ENCODE measurements at places on chromosomes 5 and 9. TPM values are rescaled to one million over a fixed set of nuclear protein-coding genes. Genes with fewer than 3 reads are reported as not detected.

- no peak for DNase-seq
- peaks cover 70% of the 10 kb centered on the region for H3K4me1 ChIP-seq
Observed at GRCh38 chr9:13279284-13280141, at the start of gene MPDZ. Gene MPDZ, minus strand, starts transcription at chr9:13279692. Its CDS starts 29,377 bp downstream, at chr9:13250315.

GRCh38 chr9:133440874-133441273 lies 18.7 kb downstream of the ADAMTS13 start:
- peaks cover 3% of the 10 kb centered on the region for H3K27me3 ChIP-seq
- H3K36me3 ChIP-seq = no peaks in the 10 kb centered on the region
- DNase-seq = no peak
- H3K4me1 ChIP-seq = no peaks in the 10 kb centered on the region

SPAAR gene
- 0.70 TPM for total RNA-seq

DNA sequence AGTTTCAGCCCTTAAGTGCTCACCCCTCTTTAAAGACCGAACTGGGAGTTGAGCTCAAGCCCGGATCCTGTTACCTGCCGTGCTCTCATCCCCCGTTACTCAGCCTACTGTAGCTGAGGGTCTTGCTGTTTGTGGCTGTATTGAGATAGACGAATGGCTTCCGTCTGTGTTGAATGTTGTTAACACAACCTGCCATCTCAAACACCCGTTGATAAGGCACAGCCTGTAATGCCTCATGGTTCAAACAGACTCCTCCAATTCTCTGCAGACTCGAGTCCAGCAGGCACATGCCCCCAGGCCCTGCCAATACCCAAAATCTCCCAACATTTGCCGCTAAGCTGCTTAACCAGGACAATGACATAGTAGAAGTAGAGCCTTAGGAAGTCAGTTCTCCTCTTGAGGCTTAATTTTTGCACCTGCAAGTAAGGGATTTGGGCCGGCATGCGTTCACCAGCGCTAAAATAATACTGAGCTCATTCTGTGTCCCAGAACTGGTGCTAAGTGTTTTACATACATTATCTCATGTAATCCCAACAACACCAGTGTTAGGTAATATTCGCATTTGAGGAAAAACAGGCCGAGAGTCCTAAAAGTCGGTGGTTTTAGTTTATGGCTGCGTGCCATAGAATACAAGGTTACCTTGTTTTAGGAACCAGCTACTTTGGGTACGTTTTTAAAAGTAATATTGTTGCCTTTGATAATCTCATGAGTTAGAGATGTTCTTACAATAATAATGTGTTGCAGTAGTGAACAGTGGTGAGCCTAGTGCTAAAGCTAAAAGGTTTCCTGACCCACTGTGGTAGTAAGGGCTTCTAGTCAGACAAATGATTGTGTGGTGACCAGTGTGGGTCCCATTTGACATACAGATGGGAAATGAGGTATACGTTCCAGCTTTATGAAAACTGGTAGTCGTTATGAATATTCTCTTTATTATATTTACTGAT lies 1.5 kb upstream of the RFX3 start:
- no peaks in the 10 kb centered on the region for H3K27me3 ChIP-seq
- no peak for DNase-seq
- H3K4me1 ChIP-seq = peaks cover 33% of the 10 kb centered on the region
- H3K27ac ChIP-seq = peak overlapping the region; percentile 100
- peak overlapping the region; percentile 90 for H3K4me3 ChIP-seq
- H3K36me3 ChIP-seq = no peaks in the 10 kb centered on the region

C9orf152 gene
- not detected for total RNA-seq

GRCh38 chr5:159906943-159907342 lies 9.3 kb upstream of the ADRA1B start:
- H3K36me3 ChIP-seq = no peaks in the 10 kb centered on the region
- no peak overlapping the region for H3K4me3 ChIP-seq
- DNase-seq = no peak
- no peaks in the 10 kb centered on the region for H3K27me3 ChIP-seq

DNA sequence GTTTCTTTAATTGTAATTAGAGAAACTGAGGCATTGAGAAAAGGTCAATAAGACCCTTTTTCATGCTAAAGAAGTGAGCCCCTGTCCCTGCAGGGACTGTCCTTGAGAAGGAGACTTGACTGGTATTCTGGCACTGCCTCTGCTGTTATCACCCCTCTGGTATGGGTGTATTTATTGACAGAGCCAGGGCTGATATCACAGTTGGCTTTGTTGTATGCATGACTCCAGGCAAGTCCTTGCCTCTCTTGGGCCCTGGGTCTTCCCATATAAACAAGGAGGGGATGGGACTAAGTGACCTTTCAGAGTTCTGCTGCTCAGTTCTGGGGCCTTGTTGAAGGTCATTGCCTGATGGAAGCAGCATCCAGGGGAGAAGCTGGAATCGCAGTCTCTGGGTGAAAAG lies 71.8 kb upstream of the PPARGC1B start:
- no peak overlapping the region for H3K27ac ChIP-seq
- no peaks in the 10 kb centered on the region for H3K36me3 ChIP-seq
- H3K27me3 ChIP-seq = peaks cover 13% of the 10 kb centered on the region
- H3K4me1 ChIP-seq = no peaks in the 10 kb centered on the region

DNA sequence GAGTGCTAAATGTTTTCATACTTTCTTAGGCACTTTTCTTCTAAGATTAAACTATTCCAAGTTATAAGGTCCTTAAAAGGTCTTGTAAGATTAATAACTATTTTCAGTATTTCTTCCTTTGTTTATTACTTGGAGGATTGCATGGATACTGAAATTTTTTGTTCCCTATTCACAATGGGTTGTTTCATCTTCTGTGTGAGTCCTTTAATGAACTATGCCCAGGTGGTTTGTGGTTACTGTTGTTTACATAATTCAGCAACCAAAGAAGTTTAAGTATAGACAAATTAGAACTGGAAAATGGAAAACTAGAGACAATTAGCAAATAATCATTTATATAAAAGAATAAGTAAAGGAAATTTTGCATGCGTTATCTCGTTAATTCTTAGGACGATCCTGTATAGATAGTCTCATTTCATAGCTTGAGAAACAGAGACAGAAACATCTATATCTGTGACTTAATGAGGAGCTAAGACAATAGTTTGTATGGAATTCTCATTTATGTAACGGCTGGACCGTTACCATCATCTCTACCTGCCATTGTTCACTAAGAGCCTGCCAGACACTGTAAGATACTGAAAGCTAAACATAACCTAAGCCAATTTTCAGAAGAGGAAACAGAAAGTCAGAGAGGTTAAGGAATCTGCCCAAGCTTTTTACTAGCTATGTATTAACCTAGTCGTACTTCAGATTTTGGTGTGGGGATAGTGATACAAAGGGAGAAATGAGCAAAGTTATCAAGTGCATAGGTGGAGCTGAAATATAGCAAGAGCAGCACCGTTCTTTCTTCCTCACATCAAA lies 148.2 kb downstream of the PAM start:
- H3K27me3 ChIP-seq = no peaks in the 10 kb centered on the region
- peaks cover 16% of the 10 kb centered on the region for H3K4me1 ChIP-seq
- peaks cover 4% of the 10 kb centered on the region for H3K36me3 ChIP-seq
- DNase-seq = no peak
- H3K27ac ChIP-seq = no peak overlapping the region
- H3K4me3 ChIP-seq = no peak overlapping the region

- no peaks in the 10 kb centered on the region for H3K36me3 ChIP-seq
- no peak for DNase-seq
- H3K4me3 ChIP-seq = peak overlapping the region; percentile 65
- no peak overlapping the region for H3K27ac ChIP-seq
- H3K27me3 ChIP-seq = peaks cover 75% of the 10 kb centered on the region
Observed at GRCh38 chr9:126626127-126626925, 12.6 kb downstream of the LMX1B start.

GRCh38 chr5:135019314-135019713 lies 14.7 kb downstream of the PITX1 start:
- no peak for DNase-seq
- H3K4me3 ChIP-seq = no peak overlapping the region
- H3K36me3 ChIP-seq = peaks cover 4% of the 10 kb centered on the region
- no peak overlapping the region for H3K27ac ChIP-seq

SLC4A9 gene
- total RNA-seq = not detected

GRCh38 chr5:126925482-126925881 lies 104.9 kb downstream of the MARCHF3 start:
- no peak overlapping the region for H3K27ac ChIP-seq
- H3K36me3 ChIP-seq = no peaks in the 10 kb centered on the region
- H3K4me1 ChIP-seq = no peaks in the 10 kb centered on the region
- H3K27me3 ChIP-seq = no peaks in the 10 kb centered on the region

GRCh38 chr9:121294151-121294743 lies 26.3 kb downstream of the GSN start:
- no peak overlapping the region for H3K4me3 ChIP-seq
- peaks cover 8% of the 10 kb centered on the region for H3K36me3 ChIP-seq
- H3K4me1 ChIP-seq = peaks cover 47% of the 10 kb centered on the region
- H3K27ac ChIP-seq = no peak overlapping the region
- H3K27me3 ChIP-seq = no peaks in the 10 kb centered on the region
- peak; percentile 69 for DNase-seq

PTGER4 gene
- total RNA-seq = 4.9 TPM

TNC gene
- 64.1 TPM for total RNA-seq

GRCh38 chr5:158468444-158468843 lies 609.5 kb upstream of the CLINT1 start:
- no peak overlapping the region for H3K27ac ChIP-seq
- no peak overlapping the region for H3K4me3 ChIP-seq
- no peaks in the 10 kb centered on the region for H3K27me3 ChIP-seq

DNA sequence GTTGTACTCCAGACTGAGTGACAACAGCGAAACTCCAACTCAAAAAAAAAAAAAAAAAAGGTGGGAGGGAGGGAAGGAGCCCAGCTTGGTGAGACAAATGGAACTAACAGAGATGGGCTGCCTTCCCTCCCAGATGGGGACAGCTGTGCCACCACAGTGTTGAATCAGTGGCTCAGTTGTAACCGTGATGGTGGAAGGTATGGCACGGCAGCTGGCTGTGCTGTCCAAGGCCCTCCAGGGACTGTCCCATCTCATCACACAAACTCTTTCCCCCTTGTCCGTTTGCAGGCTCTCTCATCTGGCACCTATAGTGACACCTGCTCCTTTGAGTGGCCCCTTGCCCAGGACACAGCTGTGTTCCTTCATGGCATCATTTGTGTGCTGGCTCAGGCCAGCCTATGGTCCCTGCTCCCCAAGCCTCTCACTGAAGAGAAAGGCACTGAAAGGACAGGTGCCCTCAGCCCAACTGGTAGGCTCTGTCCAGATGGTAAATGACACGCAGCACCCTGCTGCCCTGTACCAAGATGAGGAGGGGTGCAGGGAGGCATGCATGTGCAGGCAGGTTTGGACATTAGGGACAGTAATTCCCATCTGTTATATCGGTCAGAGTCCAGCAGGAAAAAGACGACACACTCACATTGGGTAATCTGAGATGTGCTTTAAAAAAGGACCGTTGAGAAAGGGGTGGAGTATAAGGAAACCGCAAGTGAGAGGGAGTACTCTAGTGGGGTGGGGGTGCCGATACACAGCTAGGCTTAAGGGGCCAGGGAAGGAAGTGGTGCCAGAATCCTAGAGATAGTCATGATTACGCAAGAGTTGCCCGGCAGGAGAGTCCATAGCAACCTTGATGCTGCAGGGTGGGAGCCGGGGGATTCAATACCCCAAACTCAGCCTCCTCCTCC lies 4.3 kb downstream of the SMIM33 start:
- H3K4me1 ChIP-seq = peaks cover 16% of the 10 kb centered on the region
- no peaks in the 10 kb centered on the region for H3K27me3 ChIP-seq
- DNase-seq = no peak
- H3K27ac ChIP-seq = no peak overlapping the region

DNA sequence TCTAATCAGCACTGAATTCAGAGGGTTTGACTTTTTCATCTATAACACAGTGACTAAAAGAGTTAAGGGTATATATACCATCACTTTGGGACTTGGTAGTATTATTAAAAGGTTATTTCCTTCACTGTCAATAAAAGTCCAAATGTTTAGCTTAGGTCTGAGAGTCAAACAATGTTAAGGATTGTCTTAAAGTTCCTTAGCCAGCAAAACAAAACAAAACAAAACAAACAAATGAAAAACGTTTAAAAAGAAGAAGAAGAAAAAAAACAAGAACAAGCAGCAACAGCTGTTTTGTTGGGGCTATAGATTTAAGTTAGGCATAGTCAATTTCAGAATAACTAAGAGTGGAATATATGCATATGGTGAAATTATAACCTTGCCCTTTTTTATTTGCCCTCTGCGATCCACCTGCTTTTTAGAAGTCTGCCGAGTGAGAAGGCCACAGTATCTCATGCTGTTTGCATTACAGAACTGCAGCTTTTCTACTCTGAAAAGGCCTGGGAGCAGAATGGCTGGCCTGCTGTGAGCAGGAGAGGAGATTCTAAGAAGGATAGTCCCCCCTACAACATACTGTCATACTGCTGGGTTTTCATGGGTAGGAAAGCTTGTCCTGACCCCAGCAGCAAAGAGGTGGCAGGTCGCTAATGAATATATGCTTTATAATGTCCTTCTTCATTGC lies 141.7 kb downstream of the NTRK2 start:
- peaks cover 8% of the 10 kb centered on the region for H3K36me3 ChIP-seq
- peaks cover 14% of the 10 kb centered on the region for H3K4me1 ChIP-seq
- no peak overlapping the region for H3K27ac ChIP-seq

Measured in chondrocyte (in vitro differentiated cells).